ENCODE measurements at places on chromosomes 6 and 20.

- no peak for DNase-seq
These were observed 3.1 kb upstream of the SLC17A1 start for GRCh38 chr6:25834950-25835349.

- no peak for DNase-seq
These were observed 75.2 kb upstream of the CD93 start for GRCh38 chr20:23161244-23161891.

DNA sequence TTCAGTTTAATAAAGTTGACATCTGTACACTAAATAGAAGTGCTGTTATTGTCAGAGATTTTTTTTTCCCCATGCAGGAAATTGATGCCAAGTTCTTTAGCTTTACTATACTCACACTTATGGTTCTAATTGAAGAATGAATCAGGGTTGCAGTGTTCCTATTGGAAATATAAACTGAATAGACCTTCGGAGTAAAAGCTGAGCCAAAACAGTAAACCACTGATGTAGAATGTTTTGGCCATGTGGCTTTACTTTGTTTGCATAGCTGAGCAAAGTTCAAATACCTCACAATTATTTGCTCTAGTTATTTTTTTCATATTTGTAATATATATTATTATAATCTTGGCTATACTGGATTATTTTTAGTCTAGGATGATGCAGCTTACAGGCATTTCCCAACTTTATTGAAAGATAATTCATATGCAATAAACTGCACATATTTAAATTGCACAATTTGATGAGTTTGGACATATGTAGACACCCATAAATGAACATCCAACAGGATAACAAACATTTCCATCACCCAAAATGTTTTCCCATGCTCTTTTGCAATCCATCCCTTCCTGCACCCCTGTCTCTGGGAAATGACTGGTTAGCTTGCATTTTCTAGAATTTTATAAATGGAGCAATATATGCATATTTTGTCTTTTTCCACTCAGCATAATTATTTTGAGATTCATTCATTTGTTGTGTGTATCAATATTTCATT is 105.8 kb upstream of the NOX3 start:
- DNase-seq, result no peak

- no peak for DNase-seq
These were observed 27.2 kb downstream of the DIDO1 start for GRCh38 chr20:62898970-62899632.

DNA sequence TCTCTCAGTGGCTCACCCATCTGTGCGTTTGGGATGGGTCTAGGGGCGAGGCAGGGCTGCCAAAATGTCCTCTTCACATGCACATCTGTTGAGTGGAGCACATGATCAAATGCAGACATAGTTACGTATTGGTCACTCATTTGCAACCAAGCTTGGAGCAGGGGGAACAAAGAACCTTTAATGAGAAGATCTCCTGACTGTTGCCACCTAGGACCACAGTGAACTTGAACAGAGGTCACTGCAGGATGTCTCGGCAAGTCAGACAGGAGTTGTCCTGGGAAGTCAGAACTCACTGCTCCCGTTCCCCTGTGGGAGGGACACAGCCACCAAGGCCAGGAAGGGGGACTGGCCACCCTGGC is 73.4 kb downstream of the SSR1 start:
- no peak for DNase-seq

GRCh38 chr20:60518022-60518421 is 559.8 kb downstream of the CDH26 start:
- DNase-seq, result no peak

GRCh38 chr20:31815408-31816188 is 3.6 kb upstream of the MYLK2 start:
- DNase-seq, result no peak

GRCh38 chr6:72620871-72621290 is 983 bp upstream of the KCNQ5 start:
- no peak for DNase-seq

DNA sequence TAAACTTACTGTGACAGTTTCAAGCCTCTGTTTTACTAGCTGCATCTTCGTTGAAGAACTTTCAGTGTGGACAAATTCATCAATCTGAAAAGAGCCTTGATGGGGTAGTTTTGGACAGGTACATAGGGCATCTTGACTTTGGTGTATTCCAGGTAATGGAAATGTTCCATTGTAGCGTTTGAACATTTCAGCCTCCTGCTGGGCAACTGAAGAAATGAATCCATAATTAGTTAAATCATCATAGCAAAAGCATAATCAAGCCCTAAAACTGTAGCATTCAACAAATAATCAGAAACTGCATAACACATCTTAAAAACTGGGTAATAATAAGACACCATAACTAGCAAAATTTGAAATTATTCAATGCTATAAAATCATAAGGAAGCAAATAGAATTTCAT is 86.2 kb downstream of the AHI1 start:
- no peak for DNase-seq

- no peak for DNase-seq
These were observed 55.3 kb upstream of the BTN3A2 start for GRCh38 chr6:26309731-26310142.

- DNase-seq, result no peak
These were observed 78.9 kb upstream of the ISM1 start for GRCh38 chr20:13142143-13142542.

- no peak for DNase-seq
These were observed 109.9 kb downstream of the CD2AP start for GRCh38 chr6:47587493-47587892.

DNA sequence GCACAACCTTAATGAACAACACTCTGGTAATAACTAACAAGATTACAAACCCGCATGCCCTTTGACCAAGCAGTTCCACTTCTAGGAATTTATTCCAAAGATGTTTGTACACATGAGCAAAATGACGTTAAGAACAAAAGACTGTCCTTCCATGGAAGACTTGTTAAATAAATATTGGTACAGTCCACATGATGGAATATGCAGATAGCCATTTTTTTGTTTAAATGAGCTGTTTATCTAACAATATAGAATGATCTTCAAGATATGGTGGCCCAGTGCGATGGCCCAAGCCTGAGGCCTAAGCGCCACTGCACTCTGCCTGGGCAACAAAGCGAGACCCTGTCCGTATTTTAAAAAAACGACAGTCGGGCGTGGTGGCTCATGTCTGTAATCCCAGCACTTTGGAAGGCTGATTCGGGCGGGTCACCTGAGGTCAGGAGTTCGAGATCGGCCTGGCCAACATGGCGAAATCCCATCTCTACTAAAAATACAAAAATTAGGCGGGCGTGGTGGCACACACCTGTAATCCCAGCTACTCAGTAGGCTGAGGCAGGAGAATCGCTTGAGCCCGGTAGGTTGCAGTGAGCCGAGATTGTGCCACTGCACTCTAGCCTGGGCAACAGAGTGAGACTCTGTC is 7.4 kb upstream of the AHCY start:
- no peak for DNase-seq

DNA sequence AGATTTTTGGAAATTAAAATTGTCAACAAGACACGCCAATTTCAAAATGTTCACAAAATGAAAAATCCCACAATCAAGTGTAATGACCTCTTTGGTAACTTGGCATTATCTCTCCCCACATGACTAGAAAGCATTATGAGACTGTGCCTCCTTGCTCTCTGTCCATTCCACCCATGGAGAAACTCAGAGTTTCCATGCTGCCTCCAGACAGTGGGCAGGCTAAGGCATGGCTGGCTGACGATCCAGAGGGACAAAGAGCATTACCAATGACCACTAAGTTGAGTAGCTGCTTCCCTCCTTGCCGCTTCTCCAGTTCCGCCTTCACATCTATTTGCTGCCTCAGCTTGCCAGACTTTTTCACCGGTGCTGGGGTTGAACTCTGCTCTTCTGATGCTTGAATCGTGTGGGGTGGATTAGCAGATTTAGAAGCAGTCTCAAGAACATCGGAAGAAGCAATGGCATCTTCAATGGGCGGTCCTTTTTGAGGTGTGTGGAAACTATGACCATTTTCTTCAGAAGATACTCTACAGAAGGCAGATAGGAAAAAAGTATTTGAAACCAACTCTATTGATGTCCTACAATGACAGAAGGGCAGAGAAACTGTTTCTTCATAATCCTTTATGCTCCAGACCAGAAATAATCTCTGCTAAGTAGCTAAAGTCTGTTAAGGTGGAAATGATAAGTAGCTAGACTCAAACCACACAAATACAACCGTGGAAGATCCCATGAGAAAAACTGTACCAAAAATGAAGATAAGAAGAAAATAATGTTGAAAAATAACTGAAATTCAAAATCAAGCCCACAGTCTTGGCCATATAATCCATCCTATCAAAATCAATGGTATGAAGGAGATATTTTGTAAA is 47.5 kb upstream of the ALDH8A1 start:
- no peak for DNase-seq

DNA sequence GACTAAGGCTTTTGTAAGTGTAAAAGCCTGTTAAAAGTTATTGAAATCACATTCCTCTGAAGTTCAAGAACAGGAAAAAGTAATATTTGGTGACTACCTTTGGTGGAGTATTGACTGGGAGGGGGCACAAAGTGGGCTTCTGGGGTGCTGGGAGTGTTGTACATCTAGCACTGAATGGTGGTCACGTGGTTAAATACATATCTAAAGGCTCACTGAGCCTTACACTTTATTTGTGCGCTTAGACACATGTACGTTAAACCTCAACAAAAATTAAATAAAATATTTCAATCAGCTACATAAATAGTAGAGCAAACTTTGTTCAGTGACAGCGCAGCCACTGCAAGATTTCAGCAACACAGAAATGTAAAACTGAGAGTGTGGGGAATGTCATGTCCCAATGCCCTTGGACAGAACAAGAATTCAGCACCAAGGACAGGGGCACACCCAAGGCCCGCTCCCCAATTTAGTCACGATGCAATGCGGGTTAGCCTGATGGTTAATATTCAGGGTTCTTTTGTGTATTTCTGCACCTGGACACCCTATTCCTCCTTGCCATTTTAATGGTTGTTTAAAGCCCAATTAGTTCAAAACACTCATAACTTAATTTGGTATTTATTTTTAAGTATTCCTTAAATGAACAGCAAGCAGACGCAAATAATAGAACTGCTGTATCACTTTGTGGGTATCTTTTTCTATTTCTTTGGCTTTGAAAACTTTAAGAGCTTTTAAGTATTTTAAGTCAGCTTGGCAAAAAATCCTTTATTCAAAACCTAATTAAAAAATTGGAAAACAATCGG is 37.4 kb downstream of the ANGPT4 start:
- DNase-seq, result no peak

DNA sequence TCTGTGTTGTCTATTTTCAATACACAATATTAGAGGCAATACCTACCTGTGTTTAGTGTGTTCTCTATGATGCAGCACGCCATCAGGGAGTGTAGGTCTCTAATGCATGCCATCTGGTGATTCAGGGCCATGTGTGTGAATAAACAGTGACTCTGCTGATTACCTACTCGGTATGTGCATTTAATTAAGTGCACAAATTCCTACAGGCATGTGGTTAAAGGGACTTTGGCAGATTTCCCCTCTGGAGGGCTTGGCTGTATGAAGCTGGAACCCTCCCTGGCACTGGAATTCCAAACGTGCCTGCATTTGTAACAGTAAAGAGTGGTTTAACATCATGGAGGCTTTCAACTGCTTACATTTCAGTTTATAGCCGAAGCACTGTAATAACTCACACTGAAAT is 401.5 kb upstream of the SASH1 start:
- DNase-seq, result no peak

DNA sequence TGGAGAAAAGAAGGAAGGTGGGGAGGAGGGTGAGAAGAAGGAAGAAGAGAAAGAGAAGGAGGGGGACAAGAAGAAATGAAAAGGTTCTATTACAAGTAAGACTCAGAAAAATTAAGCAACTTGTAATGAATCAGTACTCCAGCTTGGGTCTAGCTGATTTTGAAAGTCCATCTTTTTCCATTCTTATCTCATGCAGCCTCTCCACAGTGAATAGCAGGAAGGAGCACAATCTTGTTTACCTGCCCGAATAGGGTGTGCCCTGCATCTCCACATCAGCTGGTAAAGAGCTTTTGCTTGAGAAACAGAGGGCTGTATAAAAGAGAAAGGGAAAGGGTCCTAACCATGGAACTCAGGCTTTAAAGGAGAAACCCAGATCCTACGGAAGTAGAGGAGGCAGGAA is 348.8 kb downstream of the TPBG start:
- no peak for DNase-seq

DNA sequence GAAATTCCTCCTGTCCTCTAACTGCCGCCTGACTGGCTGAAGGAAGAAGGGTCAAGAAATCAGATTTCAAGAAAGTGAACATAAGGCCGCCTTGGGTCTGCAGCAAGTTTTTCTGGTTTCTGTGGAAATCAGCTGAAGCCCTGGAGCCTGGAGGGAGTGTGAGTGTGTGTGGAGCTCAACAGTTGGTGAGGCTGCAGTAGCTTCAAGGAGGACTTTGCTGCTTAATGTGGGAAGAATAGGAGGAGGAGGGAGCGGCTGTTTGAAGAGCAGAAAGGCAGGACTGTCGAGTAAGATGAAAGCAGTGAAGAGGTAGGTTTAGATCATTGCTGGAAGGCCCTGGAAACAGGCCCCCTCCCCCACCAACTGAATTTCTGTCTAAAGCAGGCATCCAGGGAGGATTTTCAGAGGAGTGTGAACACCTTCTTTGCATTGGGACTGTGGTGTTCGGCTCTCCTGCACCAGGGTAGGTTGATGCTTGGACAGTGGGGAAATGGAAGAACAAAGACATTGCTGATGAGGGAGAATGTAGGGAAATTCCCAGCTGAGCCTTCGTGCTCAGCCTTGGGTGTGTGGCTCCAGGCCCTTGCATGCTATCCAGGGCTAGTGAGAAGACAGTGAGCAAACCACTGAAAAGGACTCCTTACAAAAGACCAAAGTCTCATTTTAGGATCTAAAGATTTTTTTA is 79.5 kb upstream of the VSTM2L start:
- DNase-seq, result no peak

- DNase-seq, result no peak
These were observed 15.2 kb upstream of the ARFGEF2 start for GRCh38 chr20:48906221-48906877.

DNA sequence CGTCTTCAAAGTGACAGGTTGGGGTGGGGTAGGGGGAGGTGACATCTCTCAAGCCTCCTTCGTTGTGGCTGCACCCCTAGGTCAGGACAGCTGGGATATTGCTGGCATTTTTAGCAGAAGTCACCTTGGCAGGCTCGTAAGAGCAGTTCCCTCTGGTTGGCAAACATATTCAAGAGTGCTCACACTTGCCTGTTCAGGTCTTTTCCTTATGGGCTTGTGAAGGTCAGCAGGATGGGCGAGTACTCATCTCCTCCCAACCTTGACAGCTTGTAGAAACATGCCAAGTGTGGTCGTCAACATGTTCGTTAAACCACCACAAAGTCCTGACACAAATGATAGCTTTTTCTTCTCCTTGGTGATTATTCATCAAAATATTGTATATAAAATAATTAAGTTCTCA is 113.6 kb downstream of the HDGFL1 start:
- no peak for DNase-seq

GRCh38 chr6:63530182-63530581 is 42.1 kb upstream of the LOC128125822 start:
- no peak for DNase-seq
